Stimulated activated CD8-positive, alpha-beta memory T cell treated with anti-CD3 and anti-CD28 coated beads, Interleukin-15, amount 100 ng/mL, for 48 hours (primary cell): ENCODE measurements at places on chromosomes 16 and 17.

DNA sequence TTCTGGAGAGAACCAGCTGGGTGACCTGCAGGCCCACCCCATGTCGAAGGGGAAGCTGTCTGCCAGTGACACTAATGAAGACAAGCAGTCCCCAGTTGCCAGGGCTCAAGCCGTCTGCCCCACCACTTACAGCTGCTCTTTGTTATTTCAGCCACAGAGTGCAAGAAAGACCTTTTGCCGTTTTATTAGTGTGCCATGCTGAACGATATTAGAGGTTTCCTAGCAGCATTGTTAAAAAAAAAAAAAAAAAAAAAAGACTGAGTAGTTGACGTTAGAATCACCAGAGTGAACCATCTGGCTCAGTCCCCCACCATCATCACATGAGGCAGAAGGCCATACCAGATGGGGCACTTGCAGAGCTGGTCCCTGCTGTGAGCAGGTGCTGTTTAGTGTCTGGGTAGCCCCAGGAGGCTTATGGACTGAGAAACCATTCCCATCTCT lies 26.5 kb upstream of the SLC39A11 start:
- no peak for DNase-seq

GRCh38 chr17:66960613-66961012 lies 3.9 kb upstream of the CACNG4 start:
- no peak for DNase-seq

GRCh38 chr17:66751771-66752170 lies 83.1 kb upstream of the CACNG5 start:
- DNase-seq = no peak

DNA sequence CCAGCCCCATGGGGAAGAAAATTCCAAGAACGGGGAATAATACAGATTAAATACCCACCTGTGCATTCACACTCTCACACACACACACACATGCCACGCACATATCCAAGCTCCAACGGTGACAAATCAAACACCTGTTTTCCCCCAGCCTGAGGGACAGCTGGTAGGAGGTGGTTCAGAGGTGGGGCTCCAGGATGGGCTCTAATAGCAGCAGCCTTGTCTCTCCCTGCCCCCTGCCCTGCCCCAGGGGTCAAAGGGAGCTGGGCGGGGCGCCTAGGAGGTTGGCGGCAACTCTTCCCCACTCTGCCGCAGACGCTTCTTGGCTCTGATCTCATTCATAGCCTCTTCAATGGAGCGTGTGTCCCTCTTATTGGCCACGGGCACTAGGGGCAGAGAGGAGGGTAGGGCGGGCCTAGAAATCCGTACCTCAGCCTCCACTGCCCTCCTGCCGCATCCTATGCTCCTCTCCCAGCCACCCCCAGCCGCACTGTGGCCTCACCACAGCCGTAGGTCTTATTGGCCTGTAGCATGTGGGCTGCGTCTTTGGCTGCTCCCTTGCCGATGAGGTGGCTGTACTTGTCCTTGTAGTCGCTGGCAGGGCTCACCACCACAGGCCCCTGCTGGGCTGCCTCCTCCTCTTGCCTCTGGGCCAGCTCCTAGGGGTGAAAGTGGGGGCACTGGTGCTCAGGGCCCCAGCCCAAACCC lies 8.2 kb downstream of the SPAG7 start:
- DNase-seq = no peak

DNA sequence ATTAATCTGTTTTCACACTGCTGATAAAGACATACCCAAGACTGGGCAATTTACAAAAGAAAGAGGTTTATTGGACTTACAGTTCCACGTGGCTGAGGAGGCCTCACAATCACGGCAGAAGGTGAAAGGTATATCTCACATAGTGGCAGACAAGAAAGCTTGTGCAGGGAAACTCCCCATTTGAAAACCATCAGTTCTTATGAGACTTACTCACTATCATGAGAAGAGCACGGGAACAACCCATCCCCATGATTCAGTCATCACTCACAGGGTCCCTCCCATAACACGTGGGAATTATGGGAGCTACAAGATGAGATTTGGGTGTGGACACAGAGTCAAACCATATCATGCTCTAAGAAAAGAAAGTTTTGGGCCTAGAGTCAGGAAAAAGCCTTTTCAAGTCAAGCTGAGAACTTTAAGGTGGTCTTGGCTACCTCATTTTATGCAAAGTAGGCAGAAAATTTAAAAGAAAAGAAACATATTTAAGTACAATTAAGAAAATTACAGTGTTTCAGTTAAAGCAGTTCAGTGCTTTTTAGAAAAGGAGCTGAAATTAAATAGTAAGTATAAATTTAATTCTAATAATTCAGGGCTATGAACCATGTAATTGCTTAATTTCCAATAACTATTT lies 24.9 kb upstream of the CRYM start:
- no peak for DNase-seq
